Mesothelial cell of epicardium (in vitro differentiated cells): ENCODE measurements at places on chromosomes 7 and 10.

GRCh38 chr7:14988941-14989340 lies 86.4 kb upstream of the DGKB start:
- DNase-seq = no peak

DNA sequence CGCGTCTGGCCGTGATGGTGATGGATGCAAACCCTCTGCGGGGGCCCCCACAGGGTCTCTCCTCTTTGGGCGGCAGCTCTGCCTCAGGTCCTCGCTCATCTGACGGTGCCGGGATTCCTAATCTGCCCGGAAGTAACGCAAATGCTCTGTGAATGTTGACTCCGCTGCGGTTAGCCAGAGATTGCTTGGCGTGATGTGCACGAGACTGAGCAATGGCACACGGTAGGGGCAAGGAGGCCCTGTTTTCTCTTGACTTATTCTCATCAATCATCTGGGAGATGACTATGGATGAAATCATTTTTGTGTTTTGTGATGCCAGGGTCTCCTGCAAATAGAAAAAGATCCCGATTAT lies 116.5 kb upstream of the ADAM12 start:
- DNase-seq = no peak

DNA sequence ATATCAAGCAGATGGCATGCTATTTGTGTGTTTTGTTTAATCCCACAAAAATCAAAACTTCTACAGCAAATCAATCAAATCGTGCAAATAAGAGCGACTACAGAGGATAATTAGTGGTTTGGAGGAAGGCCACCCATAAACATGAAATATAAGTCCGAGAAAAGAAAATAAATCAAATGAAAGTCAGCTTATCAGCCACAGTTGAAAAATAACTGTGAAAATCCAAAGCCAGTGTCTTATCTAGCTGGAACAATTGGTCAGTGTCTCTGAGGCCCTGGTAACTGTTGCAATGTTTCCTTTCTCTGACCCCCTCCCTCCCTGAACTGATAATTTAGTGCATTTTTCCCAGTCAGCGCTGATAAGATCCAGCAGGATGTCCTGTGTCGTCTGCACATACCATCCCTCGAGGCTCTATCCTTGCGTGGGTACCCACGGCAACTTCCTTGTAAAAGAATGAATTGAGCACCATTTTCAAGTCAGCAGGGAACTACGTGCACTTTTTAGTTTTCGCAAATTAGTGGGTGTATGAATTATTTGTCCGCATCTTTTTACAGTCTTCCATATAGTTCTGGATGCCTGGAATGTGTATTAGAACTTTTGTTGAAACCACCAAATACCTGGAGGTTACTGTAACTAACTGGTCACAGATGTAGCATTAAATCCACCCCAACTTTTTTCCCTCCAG lies 10.8 kb upstream of the JCAD start:
- no peak for DNase-seq

- DNase-seq = no peak
These were observed 19.8 kb upstream of the PURB start for GRCh38 chr7:44905002-44905635.

GRCh38 chr10:71447676-71448075 lies 51.0 kb downstream of the CDH23 start:
- no peak for DNase-seq

GRCh38 chr10:33195608-33196376 lies 138.7 kb downstream of the NRP1 start:
- DNase-seq = no peak

- no peak for DNase-seq
These were observed 496.2 kb downstream of the DNAJB6 start for GRCh38 chr7:157832866-157833607.

DNA sequence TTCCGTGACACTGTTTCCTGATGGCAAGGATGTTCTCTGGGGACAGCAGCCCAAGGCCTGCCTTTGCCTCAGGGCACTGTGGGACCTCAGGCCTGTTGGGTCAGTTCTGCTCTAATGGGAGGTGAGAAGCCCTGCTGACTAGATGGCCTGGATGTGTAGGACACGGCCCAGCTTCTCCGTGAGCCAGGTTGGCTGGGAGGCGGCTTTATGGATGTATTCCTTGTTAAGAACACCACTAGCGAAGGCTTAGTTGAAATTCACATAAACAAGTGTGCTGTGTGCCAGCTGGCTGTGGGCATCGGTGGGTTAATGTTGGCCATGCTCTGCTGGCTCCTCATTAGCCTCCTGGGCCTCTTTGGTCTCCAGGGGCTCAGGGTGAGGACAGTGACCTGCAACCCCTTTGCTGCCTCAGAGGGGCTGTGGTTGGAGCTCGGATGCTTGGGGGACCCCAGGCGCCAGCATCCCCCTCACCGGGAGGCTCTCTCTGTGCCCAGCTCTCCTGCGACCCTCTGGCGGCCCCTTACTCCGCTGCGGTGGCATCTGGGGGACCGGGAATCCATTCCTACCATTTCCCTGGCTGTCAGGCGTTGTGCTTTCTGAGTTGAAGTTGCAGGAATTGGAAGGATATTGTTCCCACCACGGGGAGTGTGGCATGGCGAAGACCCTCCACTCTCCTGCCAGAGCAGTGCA lies 22.8 kb upstream of the DPYSL4 start:
- DNase-seq = no peak

DNA sequence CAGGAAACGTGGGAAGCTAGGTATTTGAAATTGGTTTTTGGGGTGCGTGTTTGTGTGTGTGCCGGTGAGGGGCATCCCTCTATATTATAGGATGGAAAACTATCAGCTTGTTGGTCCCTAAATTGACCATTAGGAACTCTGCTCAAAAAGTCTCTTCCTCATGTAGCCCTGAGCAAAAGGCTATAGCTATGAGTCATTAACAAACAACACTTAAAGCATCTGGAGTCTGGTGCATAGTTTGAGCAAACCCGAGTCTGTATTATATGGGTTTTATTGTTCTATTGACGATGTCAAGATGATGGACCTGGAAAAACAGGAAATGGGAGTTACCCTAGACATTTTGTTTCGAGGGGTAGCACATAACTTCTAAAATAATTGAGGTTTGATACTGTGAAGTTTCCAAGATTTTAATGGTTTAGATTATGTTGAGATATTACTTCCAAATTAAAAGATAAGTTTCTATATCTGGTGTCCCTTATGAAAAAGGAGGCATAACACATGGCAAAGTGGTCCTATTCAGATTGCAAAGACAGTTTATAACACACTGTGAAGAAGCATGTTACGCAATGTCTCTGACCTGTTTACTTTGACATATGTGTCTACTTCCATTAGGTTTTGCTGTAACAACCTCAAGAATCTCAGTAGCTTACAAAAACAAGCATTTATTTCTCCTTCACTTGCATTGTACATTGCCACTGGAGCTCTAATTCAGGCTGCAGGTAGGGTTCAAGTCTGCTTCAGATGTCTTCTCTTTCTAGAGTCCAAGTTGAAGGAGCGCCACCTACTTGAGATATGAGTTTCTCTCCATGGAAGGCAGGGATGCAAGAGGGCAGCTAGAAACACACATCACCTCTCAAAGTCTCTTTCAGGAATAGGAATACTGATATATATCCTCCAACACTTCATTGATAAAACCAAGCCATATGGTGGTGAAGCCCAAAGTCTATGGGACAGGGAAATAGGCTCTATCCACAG lies 357.7 kb downstream of the PHF14 start:
- DNase-seq = no peak

DNA sequence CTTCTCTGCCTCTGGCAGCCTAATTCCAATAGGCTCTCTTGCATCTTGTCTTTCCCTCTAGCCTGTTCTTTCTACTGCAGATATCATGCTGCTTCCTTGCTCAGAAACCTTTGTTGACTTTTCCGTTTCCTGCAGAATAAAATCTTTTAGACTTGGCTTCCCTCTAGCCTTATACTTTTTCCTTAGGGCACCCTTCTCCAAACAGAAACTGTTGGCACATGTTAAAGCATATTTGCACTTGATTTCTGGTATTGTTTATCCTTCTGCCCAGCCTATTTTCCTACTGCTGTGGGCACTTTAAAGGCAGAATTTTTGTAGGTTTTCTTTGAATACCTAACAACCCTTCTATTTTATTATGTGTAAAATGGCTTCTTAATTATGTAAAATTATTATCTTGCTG lies 4.6 kb downstream of the GNAI1 start:
- no peak for DNase-seq

DNA sequence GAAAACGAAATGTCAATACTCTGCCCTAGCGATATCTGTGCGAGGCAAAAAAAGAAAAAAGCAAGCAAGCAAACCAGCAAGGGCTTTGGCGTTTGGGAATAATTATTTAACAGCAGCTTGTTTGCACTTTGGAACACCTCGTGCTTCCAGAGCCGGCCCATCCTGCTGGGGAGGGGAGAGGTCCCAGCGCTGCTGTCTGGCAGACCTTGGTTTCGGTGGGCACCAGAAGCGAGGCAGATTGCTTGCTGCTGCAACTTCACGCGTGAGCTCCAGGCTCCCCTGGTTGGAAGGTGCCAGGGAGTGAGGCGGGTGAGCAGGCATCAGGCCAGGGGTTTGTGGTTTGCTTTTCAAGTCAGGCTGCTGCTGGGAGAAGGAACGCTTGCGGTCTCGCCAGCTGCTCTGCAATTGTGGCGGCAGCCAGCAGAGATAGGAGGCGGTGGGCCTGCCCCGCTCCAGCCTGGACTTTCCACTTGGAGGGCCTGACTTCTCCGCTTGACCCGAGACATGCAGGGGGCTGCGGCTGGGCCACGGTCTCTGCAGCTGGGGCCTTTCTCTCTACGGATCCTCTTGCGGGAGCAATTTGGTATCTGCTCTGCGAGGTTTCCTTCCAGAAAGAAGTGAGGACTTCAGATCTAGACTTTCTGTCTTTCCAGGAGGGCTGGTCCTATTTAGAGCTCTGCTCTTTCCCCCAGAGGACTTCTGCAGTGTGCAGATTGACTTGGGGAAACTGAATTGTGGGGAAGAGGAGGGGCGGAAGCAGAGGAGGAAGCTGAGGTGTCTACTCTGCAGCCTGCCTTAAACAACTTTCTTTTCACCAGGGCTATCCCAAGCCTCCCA lies 131.4 kb downstream of the PRPF18 start:
- DNase-seq = no peak

GRCh38 chr7:73341877-73342276 lies 13.9 kb downstream of the FKBP6 start:
- no peak for DNase-seq

DNA sequence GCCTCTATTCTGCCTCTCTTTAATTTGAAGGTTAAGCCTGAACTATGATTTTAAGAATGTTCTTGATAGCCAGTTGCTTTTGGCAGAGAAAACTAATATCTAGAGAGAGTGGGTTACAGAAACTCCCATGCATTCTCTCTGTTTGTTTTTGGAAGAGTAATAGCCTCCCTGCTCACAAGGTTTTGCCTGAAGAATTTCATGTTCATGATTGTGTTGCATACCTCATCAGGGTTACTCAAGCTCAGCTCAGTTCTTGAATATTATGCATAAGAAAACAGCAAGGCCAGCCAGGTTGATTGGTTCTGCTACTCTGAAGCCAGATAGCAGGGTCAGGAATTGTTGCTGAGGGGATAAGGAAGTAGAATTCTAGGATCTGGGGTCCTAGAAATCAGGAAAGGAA lies 137.4 kb downstream of the MDFIC start:
- no peak for DNase-seq

DNA sequence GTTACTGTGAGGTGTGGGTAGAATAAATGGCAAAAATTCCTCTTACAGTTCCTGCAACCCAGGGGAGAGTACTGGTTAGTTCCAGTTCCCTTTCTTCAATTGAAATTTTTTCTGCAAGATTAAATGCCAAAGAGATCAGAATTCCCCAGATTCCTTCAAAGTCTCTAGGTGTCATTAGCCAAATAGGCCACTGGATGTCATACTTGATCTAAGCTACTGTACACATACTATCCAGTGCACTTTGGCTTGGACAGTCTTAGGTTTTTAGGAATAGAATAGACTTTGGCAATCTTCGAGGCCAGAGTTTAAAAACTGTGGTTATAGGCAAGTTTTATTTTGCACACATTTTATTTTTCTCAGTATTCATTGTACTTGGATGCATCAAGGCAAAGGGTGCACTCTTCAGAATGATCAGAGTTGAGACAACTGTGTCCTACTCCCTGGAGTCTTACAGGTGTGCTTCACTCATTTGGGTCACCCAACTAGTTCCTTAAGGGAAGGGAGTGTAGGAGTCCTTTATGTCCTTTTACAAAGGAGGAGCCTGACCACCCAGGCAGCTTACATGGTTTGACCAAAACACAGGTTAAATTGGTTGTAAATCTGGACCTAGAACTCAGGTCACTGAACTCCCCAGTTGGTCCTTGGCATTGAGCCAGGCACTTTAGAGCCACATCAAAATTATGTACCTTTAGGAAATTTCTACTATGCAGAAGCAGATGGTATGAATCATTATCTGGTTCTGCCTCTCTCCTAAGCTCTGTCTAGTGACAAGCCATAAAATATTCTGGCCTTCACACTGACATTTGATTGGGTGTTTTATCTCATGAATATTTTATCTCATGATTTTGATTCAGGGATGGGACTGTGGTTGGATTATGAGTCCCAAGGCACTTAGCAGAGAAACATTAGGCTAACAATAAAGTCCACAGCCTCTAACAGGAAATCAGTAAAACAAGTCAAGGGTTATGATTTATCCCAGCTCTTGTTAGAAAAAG lies 49.5 kb downstream of the ASAH2B start:
- DNase-seq = no peak

DNA sequence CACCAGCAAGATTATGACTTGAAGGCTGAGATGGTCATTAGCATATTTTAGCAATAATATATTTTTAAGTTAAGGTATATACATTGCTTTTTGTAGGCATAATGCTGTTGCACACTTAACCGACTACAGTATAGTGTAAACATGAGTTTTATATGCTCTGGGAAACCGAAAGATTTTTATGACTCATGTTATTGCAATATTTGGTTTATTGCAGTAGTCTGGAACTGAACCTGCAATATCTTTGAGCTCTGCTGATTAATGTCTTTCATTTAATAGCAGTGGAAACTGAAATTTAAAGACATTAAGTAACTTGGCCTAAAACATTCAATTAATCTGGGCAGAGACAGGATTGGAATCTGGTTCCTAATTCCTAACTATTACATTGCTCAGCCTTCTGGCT lies 266.7 kb upstream of the PLXDC2 start:
- DNase-seq = no peak

DNA sequence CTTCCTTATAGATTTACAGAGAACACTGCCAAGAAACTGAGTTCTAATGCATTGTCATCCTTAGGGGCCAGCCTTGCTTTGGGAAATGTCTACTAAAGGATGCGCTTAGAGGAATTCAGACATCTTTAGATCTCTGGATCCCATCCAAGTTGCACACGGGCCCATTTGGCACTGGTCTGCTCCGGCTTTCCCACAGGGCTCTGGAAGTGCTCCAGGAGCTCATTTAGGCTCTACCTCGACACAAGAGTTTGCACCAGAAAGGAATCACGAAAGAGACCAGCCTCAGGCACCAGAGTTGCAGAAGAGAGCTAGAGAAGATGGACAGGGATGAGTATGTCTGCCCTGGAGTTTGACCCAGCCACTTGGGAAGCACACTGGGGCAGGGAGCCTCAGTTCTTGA lies 150.1 kb upstream of the TMEM72 start:
- DNase-seq = no peak

GRCh38 chr10:132972149-132972985 lies 30.0 kb upstream of the CFAP46 start:
- DNase-seq = no peak

GRCh38 chr10:53990799-53991238 lies 810.2 kb downstream of the PCDH15 start:
- DNase-seq = no peak
